ENCODE measurements at places on chromosomes 1 and 21.

- DNase-seq = no peak
These were observed 25.6 kb downstream of the SYNC start for GRCh38 chr1:32676945-32677344.

GRCh38 chr1:199168888-199169585, 530.2 kb downstream of the PTPRC start:
- no peak for DNase-seq

- DNase-seq = no peak
These were observed 5.0 kb downstream of the CSRP1 start for GRCh38 chr1:201501812-201502510.

GRCh38 chr1:183810121-183810520, 5.2 kb downstream of the RGL1 start:
- DNase-seq = no peak

- DNase-seq = no peak
These were observed 53.0 kb downstream of the PRRX1 start for GRCh38 chr1:170716835-170717429.

DNA sequence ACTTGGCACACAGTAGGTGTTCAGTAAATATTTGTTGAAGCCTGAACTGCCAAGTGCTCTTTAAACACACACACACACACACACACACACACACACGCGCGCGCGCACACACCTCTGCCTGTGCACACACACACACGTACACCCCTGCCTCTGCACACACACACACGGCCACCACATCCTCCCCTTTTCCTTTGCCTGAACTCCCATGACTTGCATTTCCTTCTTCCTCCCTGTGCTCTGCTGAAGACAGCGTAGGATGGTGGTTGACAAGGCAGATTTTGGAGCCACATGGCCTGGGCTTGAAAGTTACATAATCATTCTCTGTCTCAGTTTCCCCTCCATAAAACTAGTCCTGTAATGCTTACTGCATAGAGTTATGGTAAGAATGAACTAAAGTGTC, 712.3 kb downstream of the PTPRU start:
- no peak for DNase-seq

GRCh38 chr1:37068897-37069296, 34.6 kb upstream of the GRIK3 start:
- no peak for DNase-seq

DNA sequence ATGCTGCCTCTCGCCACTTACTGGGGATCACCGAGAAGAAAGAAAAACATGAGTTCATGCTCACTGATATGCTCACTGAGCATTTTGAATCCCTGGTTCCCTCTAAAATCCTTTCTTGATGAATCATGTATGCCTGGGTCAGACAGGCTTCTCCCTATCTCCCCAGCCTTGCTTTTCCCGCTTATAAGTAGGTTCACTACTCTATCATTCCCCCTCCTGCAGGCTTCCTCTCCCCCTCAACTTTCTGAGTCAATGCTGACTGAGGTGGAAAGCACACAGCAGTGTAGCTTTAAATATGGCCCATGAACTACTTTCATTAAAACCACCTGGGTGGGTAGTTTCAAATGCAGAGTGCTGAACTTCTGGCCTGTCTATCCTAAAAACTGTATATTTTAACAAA, 41.7 kb downstream of the FMO4 start:
- DNase-seq = no peak

DNA sequence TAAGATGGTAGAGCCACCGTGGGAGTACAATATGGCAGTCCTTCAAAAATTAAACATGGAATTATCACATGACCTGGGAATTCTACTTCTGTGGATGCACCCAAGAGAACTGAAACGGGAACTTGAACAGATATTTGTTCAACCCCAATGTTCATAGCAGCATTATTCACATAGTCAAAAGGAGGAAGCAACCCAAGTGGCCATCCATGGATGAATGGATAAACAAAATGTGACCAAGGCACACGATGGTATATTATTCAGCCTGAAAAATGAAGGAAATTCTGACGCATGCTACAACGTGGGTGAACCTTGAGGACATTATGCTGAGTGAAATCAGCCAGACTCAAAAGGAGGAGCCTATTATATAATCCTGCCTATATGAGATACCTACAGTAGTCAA, 22.8 kb upstream of the LAPTM5 start:
- no peak for DNase-seq

GRCh38 chr1:91774520-91775203, 111.3 kb downstream of the TGFBR3 start:
- DNase-seq = no peak

- no peak for DNase-seq
These were observed 765.6 kb upstream of the B3GALT2 start for GRCh38 chr1:193951984-193952383.

- no peak for DNase-seq
These were observed 122.3 kb upstream of the SLC44A3 start for GRCh38 chr1:94697839-94698238.

DNA sequence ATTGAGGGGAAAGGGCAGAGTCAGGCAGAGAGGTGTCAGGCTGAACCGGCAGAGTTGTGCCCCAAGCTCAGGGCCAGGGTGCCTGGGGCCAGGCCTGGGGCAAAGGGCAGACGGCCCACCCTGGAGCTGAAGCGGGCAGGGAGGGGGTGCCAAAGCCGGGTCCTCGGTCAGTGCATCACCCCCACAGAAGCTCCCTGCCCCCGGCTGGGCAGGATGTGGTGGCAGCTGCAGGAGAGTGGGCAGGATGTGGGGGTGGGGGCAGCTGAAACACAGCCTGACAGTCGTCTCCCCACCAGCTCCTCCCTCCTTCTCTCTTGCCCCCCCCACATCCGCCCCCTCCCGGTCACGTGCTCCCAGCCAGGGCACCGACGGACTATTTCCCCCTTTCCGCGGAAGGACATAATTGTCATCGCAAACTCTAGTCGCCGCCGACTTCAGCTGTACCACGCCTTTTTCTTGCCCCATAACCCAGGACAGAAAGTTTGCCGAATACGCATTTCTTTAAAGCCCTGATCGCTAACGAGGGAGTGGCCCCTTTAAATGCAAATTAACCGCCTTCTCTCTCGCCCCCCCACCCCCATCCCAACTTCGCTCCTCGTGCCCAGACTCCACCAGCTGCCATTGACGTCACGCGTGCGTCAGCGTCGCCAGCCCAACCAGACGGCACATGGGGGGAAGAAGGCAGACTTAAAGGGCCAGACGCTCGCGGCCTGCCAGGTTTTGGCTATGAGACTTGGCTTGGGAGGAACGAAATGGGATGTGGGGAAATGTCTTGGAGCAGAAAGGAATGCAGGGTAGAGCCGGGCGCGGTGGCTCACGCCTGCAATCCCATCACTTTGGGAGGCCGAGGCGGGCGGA, 4.5 kb upstream of the MEF2D start:
- peak; percentile 99 for DNase-seq

DNA sequence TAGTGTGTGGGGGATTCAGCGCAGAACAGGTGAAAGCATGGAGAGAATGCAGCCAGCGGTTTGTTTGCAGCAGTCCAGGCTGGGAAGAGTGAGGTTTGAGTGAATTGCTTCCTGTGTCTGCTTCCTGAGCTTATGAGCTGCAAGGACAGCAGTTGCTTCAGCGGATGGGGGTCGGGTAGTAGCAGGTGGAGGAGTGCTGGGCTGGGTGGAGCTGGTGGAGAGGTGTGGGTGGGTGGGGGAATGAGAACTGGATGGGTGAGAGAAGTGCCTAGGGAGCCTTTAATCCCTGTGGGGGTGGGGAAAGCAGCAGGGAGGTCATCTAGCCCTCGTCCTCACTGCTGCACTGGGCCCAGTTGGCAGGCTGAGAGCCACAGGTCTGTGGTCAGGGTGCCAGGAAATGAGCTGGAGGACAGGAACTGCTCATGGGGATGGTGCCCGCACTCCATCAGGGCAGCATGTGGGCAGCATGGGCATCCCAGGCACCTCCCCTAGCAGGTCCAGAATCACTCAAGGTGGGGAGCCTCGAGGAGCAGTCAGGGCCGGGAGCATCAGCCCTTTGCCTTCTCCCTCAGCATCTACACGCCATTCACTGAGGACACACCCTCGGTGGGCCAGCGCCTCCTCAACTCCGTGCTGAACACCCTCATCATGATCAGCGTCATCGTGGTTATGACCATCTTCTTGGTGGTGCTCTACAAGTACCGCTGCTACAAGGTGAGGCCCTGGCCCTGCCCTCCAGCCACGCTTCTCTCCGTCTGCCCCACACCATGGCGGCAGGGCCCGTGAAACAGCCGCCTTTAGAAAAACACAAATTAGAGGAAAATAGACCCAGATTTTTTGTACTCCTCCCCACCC, 14.8 kb downstream of the PSEN2 start:
- DNase-seq = peak; percentile 34

- DNase-seq = no peak
These were observed 187.0 kb downstream of the KIF26B start for GRCh38 chr1:245341743-245342142.

DNA sequence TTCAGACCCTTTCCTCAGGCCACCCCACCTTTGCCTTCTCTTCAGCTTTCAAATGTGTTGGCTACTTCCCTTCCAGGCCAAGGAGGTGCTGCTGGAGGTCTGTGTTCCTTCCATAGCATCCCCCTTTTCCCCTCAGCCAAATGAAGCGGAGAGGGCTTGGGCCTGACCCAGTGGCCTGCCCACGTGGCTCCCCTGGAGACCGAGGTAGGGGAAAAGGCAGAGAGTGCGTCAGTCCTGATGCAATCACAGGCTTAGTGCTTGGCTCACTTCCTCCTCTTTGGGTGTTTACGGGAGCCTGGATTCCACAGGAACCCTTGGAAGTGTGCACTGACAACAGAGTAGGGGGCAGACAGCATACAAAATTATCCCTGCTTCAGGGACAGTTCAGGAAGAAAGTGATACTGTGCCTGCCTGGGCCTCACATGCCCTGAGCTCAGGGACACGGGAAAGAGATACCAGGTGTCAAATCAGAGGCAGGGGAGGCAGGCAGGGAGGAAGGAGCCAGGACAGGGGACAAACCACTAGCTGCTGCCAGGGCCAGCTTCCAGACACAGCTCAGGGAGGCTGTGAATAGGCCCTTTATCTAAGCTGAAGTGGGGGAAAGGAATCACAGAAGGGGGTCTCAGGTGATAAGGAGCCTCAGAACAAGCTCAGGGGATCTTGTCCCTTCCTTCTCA, 16.6 kb upstream of the PTP4A2 start:
- DNase-seq = peak; percentile 89

- DNase-seq = no peak
These were observed 271.3 kb downstream of the COL11A1 start for GRCh38 chr1:102836991-102837390.

DNA sequence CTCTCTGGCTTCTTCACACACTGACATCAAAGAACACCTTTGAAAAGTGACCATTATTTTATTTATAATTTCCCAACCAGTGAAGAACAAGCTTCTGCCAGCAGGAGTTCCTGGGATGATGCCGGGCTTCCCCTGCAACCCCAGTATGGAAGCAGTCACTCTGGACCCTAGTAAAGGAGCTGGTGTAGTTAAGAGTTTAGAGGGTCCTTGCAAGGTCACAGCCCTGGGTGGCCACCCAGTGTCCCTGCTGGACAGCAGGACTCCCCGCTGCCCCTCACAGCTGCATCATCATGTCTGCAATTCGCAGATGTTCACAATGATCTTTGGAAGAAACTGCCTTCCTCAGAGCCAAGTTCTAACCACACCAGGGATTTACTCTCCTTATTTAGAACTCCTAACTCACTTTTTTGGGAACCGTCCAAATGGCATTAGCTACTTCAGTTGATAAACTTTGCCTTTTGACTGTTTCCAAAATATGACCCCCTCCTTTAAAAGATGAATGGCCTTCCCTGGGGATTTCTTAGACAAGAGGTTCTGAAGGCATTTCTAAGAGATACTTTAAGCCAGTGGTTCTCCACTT, 90.6 kb downstream of the HIVEP3 start:
- no peak for DNase-seq

DNA sequence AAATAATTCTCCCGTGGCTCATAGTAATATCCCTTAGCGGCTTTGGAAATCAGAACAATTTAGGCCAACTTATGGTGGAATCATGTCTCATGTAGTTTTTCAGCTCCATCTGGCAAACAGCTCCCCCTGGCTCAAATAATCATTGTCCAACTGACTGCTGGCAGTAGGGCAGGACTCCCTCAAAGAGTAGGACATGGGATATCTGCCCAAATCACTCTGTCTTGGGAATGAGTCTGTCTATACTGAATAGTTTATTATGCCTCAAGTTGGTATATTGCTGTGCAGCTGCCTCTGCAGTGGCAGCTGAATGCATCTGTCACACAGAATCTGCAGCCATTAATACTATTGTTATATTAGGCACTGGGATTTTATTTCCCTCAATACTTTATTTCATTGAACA, 255.7 kb downstream of the COL11A1 start:
- no peak for DNase-seq

DNA sequence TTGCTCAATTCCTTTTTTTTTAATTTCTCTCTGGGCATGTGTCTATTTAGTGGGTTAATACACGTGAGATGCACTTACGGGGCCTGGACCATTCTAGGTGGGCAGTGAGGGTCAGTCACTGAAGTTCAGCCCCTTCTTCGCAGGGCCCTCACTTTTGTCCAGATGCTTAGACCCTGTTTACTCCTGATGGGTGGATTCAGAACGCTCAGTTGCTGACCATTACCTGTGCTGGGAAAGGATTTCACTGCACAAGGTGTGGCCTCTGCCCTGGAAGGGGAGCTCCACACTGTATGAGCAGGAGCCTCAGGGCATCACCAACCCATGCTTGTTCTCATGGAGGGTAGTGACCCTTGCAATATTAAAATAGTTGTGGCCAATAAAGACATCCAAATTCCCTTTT, 4.5 kb downstream of the PRAMEF12 start:
- no peak for DNase-seq

- no peak for DNase-seq
These were observed 20.1 kb upstream of the CLCA1 start for GRCh38 chr1:86448670-86449069.

GRCh38 chr21:37700641-37701202, 215.5 kb downstream of the KCNJ6 start:
- DNase-seq = peak; percentile 81

DNA sequence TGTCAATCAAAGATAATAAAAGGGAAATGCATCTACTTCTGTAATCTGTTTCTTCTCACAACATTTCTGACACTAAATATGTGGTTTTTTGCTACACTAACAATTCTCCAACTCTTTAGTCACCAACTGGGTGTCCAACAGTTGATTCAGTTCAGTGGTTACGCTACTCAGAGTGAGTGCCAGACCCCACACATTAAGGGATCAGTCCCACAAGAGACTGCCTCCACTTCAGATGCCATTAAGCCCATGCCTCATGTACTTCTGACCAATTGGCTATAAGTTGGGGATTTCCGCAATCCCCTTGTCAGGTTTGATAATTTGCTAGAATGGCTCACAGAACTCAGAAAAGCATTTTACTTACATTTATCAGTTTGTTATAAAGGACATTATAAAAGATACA, 28.4 kb downstream of the RNF2 start:
- no peak for DNase-seq

GRCh38 chr1:30447080-30447479, 276.3 kb downstream of the MATN1 start:
- no peak for DNase-seq
